ENCODE measurements at places on chromosomes 3 and 15. TPM values are rescaled to one million over a fixed set of nuclear protein-coding genes. Genes with fewer than 3 reads are reported as not detected.

DNA sequence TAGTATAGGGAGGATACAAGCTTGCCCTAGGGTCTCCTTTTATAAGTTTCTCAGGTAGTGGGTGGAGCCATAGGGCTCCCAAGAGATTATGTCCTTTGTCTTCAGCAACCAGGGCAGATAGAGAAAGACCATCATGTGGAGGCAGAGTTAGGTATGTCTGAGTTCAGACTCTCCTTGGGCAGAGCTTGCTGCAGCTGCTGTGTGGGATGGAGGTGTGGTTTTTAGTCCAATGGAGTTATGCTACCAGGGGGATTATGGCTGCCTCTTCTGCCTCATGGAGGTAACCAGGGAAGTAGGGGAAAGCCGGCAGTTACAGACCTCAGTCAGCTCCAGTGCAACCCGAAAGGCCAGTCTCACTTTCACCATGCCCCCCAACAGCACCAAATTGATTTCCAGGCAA, 220.5 kb downstream of the NECTIN3 start:
- H3K27ac ChIP-seq = no peak overlapping the region
- H3K27me3 ChIP-seq = no peaks in the 10 kb centered on the region
- DNase-seq = no peak
- no peak overlapping the region for H3K4me3 ChIP-seq

DNA sequence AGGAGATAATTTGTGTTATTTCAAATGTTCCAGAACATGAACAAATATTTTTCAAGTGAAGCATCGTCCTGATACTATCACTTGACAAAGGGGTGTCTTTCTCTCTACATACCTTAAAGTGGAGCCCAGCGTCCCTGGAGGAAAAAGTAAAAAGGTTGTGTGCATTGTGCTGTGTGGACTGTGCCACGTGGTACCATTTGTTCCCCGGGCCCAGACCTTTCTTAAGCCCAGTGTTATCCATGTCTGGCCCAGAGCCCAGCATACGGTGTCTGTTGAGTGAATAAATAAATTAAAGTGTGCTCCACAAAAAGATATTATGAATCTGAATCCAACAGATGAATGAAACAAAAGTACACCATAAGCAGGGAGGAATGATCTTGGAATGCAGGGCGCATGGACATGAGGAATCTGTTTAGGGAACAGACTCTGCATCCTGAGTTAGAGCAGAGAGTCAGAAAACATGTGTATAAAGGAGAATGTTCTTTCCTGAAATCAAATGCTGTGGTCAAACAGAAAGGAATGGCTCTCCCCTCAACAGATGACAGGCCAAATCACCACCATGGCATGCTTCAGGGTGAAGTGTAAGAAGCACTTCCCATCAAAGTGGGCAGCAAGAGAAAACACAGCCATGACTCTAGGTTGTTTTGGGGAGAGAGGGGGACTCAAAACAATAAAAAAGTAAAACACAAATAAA, 8.1 kb upstream of the PRSS50 start:
- no peak overlapping the region for H3K4me3 ChIP-seq
- no peak overlapping the region for H3K27ac ChIP-seq
- peaks cover 4% of the 10 kb centered on the region for H3K4me1 ChIP-seq
- no peaks in the 10 kb centered on the region for H3K36me3 ChIP-seq

DNA sequence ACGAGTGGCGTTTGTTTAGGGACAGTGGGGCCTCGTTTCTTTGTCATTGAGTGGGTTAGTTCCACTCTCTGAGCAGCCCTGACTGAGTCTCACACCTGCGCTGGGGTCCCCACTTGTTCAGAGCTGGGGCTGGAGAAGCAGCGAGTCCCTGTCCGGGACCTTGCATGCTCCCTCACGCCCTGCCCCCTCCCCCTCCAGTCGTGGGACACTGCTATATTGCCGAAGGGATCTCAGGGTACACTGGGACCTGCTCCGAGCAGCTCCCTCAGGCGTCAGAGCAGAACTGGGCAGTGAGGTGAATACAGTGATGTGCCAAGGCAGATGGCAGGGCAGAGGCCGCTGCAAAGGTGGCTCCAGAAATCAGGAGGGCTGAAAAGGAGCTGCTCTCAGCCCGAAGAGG, 59.9 kb upstream of the KLF13 start:
- peaks cover 31% of the 10 kb centered on the region for H3K4me1 ChIP-seq
- DNase-seq = no peak
- H3K27me3 ChIP-seq = no peaks in the 10 kb centered on the region
- H3K27ac ChIP-seq = no peak overlapping the region

DNA sequence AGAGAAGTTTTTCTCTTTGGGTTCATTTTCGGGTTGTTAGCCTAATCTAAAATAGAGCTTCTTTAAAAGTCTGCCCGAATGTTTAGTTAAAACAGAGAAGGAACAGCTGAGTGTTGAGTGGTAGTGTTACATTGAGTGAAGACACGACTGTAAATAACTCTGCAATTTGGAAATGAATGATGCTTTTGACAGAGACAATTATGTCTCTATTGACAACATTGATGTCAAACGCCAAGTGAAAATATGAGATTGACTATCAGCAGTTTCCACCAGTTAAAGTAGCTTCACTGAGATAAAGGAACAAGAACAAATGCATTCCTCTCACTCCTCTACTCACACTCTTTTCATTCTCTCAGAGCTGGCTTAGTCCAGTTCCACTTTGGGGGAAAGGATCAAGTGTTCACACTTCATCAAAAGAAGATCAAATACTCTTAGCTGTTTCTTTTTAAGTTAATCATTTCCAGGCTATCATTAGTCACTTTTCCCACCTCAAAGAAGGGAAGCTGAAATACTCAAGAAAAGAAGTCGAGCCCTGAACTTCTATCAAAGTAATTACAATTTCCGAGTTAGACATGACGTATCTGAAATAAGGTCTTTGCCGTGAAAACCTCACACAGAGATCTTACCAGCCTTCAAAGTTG, 399.1 kb upstream of the DPH6 start:
- H3K27me3 ChIP-seq = no peaks in the 10 kb centered on the region
- H3K27ac ChIP-seq = no peak overlapping the region
- no peaks in the 10 kb centered on the region for H3K36me3 ChIP-seq

GRCh38 chr3:122533931-122534334, 19.2 kb upstream of the KPNA1 start:
- no peak overlapping the region for H3K27ac ChIP-seq
- DNase-seq = no peak
- no peak overlapping the region for H3K4me3 ChIP-seq
- H3K36me3 ChIP-seq = peaks cover 41% of the 10 kb centered on the region
- no peaks in the 10 kb centered on the region for H3K4me1 ChIP-seq
- no peaks in the 10 kb centered on the region for H3K27me3 ChIP-seq

The MKRN3 gene
- 0.26 TPM for total RNA-seq

DNA sequence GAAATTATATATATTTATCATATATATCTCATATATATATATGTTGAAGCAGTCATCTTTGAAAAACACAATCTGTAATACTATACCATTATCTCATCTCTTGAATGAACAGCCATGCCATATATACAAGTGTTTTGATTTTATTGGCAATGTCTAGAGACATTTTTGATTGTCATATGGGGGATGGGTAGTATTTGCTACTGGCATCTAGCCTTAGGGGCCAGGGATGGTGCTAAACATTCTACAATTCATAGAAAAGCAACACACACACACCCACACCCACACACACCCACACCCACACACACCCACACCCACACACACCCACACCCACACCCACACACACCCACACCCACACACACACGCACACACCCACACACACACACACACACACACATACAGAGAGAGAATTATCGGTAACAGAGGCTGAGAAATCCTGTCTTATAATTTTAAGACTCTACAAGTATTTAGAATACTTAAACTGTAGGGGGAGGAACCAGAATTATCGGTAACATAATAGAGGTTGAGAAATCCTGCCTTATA, 11.1 kb upstream of the PIK3R4 start:
- H3K36me3 ChIP-seq = no peaks in the 10 kb centered on the region
- no peaks in the 10 kb centered on the region for H3K27me3 ChIP-seq
- no peak overlapping the region for H3K4me3 ChIP-seq
- DNase-seq = no peak
- H3K4me1 ChIP-seq = no peaks in the 10 kb centered on the region

DNA sequence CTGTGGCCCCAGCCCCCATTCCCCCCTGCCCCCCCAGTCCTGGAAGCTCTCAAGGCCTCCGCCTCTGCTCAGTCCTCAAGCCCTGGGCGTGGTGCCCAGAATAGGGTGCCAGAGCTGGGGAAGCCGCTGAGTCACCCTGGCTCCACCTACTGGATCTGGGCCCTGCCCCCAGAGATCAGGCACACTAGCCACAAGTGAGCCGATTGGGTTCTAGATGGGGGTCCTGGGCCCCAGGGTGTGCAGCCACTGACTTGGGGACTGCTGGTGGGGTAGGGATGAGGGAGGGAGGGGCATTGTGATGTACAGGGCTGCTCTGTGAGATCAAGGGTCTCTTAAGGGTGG, 5.7 kb downstream of the EIF4G1 start:
- peak; percentile 99 for DNase-seq
- H3K4me3 ChIP-seq = no peak overlapping the region
- H3K4me1 ChIP-seq = peaks cover 67% of the 10 kb centered on the region
- peaks cover 27% of the 10 kb centered on the region for H3K36me3 ChIP-seq
- H3K27me3 ChIP-seq = no peaks in the 10 kb centered on the region

- H3K27me3 ChIP-seq = no peaks in the 10 kb centered on the region
- H3K36me3 ChIP-seq = no peaks in the 10 kb centered on the region
- H3K4me3 ChIP-seq = no peak overlapping the region
- H3K4me1 ChIP-seq = peaks cover 91% of the 10 kb centered on the region
- no peak for DNase-seq
- H3K27ac ChIP-seq = no peak overlapping the region
Observed at GRCh38 chr3:150755902-150756301, 7.1 kb downstream of the SIAH2 start.
